ENCODE measurements at places on chromosomes 16 and 17.
A peak's percentile ranks its signal among the peaks of the same experiment; 100 is the strongest.

GRCh38 chr16:24573141-24573540 lies 33.8 kb downstream of the RBBP6 start:
- DNase-seq = no peak

- no peak for DNase-seq
Observed at GRCh38 chr17:28745786-28746411, 2.1 kb downstream of the TRAF4 start.

GRCh38 chr17:13690806-13691205 lies 89.1 kb upstream of the HS3ST3A1 start:
- no peak for DNase-seq

GRCh38 chr17:1123921-1124715 lies 55.7 kb downstream of the ABR start:
- DNase-seq = no peak

DNA sequence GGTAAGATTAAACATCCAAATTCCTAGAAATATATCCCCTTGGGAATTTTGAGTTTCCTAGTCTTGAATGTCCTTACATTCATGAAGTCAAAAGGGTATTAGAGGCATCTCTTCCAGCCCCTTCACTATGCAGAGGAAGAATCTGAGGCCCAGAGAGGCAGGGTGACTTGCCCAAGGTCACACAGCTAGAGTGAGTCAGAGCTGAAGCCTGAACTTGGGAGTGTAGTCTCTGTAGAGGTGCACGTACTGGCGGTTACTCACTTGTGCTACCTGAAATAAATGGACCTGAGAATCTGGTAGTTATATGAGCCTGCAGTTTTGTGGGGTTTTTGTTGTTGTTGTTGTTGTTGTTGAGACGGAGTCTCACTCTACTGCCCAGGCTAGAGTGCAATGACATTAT lies 164.0 kb downstream of the XYLT1 start:
- DNase-seq = no peak

GRCh38 chr17:57315061-57316015 lies 59.0 kb downstream of the MSI2 start:
- no peak for DNase-seq

GRCh38 chr16:72270531-72270930 lies 98.6 kb upstream of the PMFBP1 start:
- no peak for DNase-seq

- DNase-seq = peak; percentile 30
Observed at GRCh38 chr17:79034931-79035485, 11.0 kb downstream of the C1QTNF1 start.

DNA sequence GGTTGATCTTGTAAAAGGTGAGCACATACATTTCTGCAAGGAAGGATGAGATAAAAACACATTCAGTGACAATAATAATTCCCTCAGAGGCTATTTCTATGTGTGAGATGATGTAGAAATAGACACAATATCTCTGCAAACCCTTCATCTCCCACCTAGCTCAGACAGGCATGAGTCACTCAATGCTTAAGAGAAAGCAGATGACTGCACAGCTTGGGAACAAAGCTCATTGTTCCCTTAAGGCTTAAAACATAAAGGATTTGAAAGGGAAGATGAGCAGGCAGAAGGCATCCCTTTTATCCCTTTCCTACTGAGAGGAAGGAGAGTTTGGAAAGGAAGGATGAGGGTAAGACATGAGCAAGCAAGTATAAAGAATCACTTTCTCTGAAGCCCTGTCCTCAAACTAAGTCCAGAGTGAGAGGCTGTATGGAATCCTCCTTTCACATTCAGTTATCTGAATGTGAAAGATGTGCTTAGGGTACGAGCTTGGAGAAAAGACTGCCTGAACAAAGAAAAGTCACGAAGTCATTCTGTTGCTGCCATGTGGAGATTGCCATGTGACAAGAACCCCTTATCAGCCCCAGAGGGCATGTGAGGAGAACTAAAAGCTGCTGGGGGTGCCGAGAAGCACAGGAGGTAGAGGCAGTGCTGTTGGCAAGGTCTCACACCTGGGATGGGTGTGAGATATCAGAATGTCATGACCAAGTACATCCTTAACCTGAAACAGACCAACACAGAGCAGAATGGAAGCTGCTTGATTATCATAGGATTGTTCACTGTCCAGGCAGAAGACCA lies 58.2 kb downstream of the CNTNAP4 start:
- no peak for DNase-seq

DNA sequence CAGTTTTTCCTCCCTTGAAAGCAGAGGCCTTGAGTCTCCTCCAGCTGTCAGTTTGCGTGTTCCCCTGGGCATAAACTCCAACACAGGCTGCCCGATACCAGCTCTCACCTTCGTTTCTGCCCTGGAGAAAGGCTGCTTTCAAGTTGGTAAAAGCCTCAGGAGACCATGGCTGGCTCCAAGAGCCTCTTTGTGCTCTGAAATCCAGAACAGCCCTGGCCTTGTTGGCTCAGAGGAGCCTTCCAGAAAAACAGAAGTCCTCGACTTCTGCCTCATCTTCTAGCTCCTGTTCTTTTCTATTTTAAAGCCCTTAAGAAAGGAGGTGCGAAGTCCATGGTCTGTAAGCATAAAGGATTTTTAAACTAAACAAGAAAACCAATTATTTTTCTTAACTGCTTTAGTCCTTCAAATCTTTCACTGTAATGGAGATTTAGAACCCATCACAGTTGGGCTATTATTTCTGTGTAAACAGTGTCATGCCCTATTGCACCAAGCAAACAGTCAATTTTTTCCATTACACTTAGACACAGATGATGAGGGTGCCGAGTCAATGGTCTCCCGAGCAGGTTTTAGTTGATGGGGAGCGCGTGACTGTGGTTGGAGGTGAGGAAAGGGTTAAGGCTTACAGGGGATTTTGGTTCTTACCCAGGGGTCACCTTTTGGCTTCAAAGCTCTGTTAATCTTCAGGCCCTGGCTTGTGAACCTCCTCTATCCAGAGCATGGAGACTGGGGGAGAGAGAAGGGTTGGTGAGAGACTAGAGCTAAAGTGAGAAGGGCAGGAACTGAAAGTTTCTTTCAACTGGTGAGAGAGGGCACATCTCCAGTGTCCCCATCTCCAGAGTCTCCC lies 212.8 kb downstream of the MSI2 start:
- DNase-seq = no peak

DNA sequence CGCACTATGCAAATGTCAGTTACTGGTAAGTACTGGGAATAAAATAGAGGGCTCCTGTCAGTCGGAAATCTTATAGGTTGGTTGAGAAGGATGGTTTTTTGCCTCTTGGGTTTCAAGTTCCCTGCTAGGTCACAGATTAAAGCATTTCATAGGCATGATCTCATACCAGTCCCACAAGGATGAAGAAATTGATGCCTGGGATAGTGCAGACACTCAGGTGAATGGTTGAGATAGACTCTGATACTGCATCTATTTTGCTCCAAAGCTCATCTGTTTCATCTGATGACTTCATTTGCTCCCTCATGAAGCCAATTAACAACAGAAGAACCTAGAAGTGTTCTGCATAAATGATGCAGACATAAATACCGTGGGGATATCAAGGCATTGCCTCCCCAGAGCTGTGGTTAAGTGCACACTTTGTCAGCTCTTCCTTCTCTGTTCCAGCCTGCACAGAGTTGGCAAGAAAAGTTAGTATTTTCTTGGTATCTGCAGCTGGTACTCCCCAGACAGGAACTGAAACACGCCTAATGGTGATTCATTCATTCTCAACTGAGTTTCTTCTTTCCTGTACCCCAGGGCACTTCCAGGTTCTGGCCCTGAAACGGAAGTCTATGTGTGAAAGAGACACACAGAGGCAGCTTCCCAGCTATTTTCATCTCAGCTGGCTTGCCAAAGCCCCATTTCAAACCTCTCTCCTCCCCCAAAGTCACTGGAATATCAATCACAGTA lies 418.3 kb upstream of the SALL1 start:
- no peak for DNase-seq

GRCh38 chr16:9441012-9441411 lies 349.6 kb downstream of the HAPSTR1 start:
- DNase-seq = no peak

DNA sequence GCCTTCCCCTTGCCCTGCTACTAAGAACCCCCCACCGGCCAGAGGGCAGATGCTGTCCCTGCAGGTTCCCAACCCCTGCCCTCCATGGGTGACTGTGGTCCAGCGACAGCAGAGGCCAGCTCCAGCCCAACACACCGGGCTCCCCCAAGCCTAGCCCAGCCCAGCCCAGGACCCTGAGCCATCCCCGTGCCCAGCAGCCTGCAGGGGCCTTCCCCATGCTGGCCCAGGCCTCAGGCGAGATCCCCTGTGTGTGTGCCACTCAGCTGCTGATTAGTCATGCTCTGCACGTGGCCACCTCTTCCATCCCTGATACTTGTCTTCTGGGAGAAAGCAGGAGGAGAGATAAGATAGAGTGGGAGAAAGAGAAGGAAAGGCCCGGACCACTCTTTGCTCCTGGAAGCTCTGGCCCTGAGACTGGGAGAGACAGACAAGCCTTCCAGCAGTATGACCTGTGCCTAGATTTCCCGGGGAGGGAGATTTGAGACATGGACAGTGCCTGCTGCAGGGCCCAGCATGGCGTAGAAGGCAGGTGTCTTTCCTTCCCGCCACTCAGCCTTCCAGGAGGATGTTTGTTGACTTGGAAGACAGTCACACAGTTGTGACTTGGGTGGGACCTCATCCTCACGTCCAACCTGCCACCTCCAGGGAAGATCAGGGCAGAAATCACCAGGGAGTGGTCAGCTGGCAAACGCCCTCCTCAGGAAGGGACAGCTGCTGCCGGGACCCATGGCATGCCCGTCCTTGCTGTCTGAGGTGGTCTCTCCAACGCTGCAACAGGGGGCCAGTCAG lies 41.3 kb upstream of the RASD1 start:
- no peak for DNase-seq

GRCh38 chr17:65219124-65219523 lies 82.0 kb downstream of the RGS9 start:
- DNase-seq = no peak

DNA sequence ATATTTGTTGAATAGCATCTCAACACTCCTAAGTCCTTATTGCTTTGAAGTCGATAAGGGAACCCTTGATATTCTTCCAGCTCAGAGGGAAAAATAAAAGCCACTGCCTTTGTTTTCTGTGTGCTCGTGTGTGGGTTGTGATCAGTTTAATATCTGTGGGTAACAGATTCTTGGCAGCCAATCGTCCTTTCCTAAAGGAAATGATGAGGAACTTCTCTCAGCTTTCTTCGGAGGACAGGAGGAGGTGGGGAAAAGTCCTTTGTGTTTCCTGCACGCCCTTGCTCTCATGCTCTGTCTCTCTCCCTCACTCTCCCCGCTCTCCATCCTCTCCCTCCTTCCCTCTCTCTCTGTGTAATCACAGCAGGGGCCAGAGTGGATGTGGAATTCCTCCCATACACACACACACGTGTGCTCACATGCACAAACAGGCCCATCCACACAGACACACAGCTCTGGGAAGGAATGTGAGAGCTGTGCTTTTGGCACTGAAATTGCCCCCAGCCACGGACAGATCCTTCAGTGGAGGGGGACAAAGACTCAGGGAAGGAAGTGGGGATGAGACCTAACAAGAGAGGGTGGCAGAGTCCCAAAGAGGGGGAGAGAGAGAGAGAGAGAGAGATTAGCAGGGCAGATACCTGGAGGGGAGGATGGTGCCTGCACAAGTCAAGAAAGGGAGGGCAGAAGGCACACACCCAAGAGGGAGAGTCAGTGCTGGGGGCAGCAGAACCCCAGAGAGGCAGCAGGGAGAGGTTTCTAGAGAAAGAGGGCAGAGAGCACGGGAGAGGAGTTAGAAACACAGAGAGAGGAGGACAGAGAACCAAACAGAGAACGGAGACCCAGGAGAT lies 83.5 kb upstream of the PLCG2 start:
- DNase-seq = no peak

Data from right forelimb (tissue), 1 donor.